NCI-H2029 (cell line): ENCODE measurements at places on chromosomes 12 and 14.
A peak's percentile ranks its signal among the peaks of the same experiment; 100 is the strongest.

DNA sequence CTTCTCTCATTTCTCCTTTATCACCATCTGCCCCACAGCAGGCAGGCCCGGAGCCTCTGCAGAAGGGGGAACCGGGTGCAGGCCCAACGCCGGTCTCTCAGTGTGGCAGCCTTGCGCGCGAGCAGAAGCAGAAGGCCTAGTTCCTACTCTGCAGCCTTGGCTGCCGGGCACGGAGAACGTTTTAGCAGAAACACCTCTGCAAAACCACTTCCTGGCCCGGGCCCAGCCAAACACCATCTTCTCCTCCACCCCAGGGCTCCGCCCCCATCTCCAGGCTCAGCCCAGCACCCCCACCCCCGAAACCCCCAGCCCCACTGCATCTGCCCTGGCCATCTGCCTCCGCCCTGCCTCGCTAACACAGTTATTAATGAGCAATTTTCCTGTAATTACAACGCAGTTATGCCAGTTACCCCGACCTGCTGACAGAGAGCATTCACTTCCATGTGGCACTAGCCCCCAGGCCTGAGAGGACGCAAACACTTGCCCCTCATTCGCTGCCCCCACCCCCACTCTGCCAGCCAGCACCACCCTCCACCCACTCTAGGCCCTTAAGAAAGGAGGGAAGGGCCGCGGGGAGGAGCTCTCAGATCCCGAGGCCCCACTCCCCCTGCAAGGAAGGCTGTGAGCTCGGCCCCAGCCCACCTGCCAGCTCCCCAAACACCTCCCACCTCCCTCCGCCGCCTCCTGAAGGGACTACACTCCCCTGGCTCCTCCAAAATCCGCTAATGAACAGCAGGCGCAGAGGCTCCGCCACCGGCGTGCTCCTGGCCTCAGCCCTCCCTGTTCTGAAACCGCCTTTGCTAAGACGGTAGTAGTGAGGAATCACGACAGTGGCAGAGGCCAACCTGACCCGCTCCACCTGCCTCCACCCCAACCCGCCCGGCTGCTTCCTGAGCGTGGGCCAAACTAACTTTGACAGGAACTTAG lies 44.7 kb upstream of the FBRSL1 start:
- DNase-seq, result no peak

DNA sequence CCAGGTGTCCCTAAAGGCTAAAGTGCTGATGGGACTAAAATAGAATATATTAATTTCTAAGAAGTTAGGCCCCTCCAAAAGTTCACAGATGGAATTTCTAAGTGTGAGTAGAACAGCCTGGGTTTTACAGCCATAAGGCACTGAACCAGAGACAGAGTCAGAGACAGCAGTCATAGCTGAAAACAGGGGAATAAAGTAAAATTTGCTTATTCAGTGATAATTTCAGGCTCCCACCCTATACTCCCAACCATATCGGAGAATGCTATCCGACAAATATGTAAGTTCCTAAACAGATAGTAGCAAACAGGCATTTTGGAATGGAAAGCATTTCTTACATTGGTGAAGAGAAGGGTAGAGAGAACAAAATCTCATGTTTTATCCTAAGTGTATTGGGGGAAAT lies 45.3 kb downstream of the NAA25 start:
- no peak for DNase-seq

DNA sequence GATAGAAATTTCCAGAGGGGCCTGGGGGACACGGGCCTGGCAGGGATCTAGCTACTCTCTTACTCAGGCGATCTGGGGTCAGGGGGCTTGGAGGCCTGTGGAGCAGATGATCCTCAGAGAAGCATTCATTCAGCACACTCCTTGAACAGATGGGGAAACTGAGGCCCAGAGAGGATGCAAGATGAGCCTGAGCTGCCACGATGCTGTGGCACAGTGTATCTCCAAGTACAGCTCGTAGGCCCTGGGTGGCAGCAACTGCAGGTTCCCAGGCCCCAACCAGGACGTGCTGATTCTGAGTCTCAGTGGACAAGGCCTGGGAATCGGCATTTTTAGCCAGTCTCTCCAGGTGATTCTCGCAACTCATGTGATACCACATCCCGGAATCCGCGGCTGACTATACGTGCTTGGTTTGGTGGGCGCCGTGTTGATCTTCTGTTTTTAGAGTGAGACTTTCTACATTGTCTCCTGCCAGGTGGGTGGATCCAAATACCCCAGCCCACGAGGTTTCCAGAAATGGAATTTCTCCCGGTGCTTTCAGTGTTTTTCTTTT lies 22.5 kb downstream of the ADGRD1 start:
- no peak for DNase-seq

DNA sequence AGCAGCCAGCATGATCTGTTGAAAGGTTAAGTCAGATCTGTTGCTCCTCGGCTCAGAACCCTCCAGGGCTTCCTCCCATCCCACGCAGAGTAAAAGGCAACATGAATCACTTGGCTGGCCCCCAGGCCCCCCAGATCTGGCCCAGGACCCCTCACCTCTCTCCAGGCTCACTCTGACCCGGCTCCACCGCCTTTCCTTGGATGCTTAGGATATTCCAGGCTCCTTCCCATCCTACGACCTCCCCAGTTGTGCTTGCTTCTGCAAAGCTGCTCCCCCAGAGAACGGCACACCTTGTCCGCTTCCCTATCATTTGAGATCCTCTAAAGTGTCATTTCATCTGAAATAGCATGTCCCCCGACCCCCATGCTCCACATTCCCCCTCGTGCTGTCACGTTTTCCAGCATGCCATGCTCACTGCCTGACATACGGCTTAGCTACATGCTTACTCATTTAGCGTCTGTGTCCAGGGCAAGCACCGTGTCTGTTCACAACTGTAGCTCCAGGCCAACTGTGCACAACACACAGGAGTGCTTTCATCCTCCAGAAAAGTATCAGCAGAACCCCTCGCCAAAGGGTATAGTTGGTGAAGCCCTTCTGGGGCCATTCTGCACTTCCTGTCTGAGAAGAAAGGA lies 33.6 kb upstream of the BDKRB2 start:
- no peak for DNase-seq

DNA sequence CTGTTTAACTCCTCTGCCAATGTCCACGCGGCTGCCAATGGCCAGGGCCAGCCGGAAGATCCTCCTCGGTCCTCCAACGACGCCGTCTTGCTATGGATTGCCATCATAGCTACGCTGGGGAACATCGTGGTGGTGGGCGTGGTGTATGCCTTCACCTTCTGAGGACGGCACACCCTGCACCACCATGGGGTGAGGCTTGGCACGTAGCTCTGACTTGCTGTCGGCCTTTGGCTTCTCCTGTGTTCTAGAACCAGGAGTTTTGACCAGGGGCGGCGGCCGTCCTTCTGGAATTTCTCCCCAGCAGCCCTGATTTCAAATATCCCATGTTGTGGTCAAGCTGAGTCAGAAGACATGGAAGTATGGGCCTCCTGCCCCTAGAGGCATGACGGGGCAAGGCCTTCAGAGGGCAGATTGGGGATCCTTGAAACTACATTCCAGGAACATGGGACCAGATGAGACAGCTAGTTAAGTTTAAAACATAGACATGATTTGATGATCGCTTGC lies 47.5 kb downstream of the C14orf132 start:
- DNase-seq, result no peak

DNA sequence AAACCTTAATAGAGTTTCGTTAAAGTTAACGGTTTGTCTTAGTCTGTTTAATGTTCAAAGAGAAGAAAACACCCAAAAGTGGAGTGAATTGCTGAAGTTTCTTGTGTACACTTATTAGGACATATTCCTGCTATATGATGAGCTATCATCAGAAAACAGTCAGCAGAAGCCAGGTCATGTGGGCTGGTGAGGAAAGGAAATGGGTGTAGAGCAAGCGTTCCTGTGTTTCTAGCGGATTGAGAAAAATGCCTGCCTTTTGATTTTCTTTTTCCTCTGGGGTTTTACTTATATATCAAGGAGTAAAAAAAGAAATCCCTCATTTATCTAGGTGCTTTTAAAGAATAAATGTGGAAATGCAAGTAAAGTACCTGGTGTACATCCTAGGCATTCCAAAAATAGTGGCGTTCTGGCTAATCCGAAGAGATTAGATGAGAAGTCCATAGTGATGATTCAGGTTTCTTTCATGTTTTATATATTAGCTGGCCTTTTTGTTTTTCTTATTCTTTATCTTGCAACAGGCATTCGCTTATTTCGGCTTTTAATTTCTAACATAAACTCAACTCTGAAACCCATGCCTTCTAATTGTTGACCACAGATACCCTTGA lies 50.7 kb downstream of the FLRT2 start:
- no peak for DNase-seq

DNA sequence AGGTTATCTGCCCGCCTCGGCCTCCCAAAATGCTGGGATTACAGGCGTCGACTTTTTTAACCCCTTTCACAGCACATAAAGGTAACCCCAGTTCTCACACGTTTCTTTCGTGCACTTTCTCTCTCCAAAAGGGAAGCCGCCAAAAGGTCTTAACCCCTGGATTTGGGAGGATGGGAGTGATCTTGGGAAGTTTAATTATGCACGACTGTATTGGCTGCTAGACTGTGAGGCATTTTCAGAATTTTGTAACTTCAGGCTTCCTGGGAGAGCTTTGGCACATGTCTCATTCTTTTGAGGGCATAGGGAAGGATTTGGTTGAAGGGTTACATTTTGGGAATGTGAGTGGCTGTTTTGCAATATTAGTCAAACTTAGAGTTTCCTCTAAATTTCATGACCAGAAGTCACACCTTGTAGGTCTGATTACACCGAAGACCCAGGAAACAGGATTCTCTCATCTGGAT lies 1.4 kb upstream of the SMARCC2 start:
- DNase-seq, result no peak

DNA sequence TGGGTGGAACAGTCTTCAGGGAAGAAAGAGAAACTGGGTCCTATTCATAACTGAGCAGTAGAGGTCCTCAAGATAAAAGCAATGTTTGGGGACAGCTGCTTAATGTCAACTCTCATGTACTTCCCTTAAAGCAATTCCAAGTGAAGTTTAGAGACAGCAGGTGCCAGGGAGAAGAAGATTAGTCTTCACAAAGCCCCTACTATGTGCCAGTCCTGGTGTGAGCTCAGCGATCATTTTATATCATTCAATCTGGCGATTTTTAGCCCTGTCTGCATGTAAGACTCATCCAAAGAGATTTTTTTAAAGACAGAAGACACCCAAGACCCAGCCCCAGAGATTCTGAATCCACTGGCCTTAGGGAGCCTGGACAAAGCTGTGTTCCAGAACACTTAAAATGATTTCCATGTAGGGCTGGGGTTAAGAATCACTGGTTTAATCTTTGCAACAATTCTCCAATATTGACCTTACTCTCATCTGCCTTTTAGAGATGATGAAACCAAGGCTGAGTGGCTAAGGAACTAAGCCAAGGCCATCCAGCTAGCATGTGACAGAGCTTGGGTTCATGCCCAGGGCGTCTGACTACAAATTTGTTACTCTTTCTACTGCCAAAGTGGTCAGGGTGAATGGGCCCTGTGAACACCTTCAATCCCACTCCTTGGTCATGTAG lies 404.5 kb upstream of the TBX3 start:
- peak; percentile 89 for DNase-seq

DNA sequence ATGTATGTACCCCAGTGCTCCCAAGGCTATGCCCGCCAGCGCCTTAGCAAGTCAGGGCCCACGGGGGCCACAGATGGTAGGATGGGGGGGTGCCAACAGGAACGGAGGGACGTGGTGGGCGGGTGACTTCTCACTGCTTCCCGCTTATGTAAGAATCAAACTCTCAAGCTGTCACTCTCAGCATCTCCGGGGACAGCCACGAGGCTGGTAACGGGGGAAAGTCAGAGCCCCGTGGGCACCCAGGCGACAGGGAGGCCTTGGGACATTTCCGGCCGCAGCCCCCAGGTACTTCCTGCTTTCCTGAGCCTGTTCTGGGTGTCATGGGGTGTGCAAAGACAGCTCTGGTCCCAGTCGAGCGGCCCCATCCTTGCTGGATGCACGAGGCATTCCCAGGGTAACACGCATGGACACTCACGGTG lies 59.3 kb downstream of the TESC start:
- DNase-seq, result no peak

GRCh38 chr12:26680727-26681455 lies 152.1 kb downstream of the ITPR2 start:
- no peak for DNase-seq
